Tibial nerve (tissue), 4 donors: ENCODE measurements at places on chromosomes 16 and 17.
A peak's percentile ranks its signal among the peaks of the same experiment; 100 is the strongest.

DNA sequence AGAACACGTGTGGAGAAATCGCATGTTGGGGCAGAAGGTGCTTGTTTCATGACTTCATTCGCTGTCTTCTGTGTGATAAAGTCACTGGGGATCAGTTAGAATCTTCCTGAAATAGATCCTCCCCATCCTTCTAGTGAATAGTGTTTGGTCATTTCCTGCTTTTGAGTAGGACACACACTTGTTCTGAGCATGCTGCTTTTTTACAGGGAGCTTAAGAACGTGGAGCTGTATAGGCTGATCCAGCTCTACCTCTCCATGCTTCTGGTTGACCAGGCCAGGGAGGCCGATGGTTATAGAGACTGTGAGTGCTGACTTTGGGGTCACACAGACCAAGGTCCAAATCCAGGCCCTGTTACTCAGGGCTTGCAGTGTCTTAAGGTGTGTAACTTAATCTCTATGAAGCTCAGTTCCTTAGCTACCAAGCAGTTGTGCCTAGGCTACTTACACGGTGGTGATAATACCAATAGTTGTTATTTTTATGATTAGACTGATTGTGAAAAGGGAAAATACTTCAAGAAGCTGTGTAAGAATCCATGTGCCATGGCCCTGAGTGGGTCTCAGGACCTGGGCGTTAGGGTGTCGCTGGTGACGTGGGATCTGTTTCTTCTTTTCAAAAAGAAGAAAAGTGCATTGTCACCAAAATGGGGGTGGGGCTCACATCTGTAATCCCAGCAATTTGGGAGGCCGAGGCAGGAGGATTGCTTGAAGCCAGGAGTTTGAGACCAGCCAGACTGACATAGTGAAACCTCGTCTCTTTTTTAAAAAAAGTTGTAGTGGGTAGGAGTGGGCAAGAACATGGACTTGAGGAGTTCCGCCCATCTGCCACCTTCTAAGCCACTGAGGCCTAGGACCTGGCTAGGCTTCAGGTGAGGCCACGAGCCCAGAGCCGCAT is 64.1 kb upstream of the LGALS9 start:
- no peak overlapping the region for H3K4me3 ChIP-seq
- H3K36me3 ChIP-seq, result no peaks in the 10 kb centered on the region
- H3K27me3 ChIP-seq, result no peaks in the 10 kb centered on the region

- no peak overlapping the region for H3K4me3 ChIP-seq
- H3K27ac ChIP-seq, result no peak overlapping the region
- no peak for DNase-seq
- H3K27me3 ChIP-seq, result no peaks in the 10 kb centered on the region
Measured at GRCh38 chr17:42334677-42335076, 46.4 kb downstream of the STAT5A start.

DNA sequence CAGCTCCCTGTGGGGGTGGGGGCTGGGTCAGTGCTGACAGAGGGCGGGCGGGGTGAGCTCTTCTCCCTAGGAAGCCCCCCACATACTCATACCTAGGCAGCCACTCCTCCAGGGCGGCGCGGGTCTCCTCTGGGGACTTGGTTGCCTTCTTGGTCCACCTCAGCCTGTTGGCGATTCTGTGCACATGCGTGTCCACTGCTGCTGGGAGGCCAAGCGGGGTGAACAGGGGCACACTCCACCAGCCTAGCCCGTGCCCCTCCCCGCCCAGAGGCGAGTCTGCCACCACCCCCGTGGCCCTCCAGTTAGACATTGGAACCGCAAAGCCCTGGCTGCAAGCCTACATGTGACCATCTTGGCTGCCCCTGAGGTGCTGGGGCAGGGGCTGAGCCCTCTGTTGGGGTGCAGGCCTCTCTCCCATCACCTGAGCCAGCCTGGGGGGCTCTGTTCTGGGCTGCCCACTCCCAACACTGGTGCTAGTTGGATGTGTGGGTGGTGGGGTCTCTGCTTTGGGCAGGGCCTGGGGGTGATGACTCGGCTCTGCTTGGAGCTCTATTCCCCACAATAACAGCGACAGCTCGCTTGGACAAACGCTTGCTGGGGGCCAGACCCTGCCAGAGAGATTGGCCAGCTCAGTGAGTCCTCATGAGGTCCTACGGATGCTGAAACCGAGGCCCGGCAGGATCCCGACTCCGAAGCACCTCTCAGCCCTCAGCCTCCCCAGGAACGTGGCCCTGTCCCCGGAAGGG is 7.4 kb downstream of the NTHL1 start:
- peaks cover 61% of the 10 kb centered on the region for H3K4me1 ChIP-seq
- peaks cover 27% of the 10 kb centered on the region for H3K36me3 ChIP-seq
- H3K4me3 ChIP-seq, result no peak overlapping the region
- H3K27ac ChIP-seq, result peak overlapping the region; percentile 86
- no peaks in the 10 kb centered on the region for H3K27me3 ChIP-seq

DNA sequence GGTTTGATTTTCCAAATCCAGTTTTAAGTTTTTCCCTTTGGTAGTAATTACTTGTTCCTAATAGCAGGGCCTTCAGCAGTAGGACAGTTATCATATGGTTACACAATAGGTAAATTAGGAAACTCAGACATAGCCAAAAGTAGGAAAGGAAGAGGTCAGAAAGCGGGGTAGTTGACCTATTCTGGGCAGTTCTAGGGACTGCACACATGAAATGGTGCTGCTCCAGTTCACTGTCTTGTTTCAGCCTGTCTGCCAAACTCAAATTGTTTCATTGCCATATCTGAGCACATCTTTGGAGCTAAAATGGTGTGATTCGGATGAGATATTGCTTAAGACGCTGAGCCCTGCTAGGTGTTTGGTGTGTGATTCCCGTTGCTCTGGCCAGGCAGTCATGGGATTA is 56.7 kb downstream of the TANGO6 start:
- H3K36me3 ChIP-seq, result peaks cover 38% of the 10 kb centered on the region
- H3K4me3 ChIP-seq, result no peak overlapping the region
- DNase-seq, result no peak
- no peak overlapping the region for H3K27ac ChIP-seq
- H3K4me1 ChIP-seq, result no peaks in the 10 kb centered on the region
- no peaks in the 10 kb centered on the region for H3K27me3 ChIP-seq

DNA sequence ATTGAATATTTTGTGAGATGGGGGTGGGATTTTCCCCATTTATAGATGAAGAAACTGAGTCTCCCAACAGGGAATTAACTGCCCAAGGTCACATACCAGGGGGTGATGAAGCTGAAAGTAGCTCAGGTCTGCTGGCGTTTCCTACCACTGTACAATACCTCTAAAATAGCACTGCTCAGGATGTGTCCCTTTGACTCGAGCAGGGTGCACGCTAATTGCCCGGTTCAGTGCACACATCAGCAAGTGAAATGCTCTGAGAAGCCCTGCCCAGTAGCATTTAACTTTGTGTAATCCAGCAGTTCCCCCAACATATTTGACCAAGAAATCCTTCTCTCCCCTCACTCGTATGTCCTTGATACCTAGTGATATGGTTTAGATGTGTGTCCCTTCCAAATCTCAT is 50.1 kb upstream of the DDX52 start:
- no peak overlapping the region for H3K27ac ChIP-seq
- no peak for DNase-seq
- no peaks in the 10 kb centered on the region for H3K36me3 ChIP-seq
- H3K4me3 ChIP-seq, result no peak overlapping the region
- H3K4me1 ChIP-seq, result no peaks in the 10 kb centered on the region

GRCh38 chr16:88911136-88911945 is 44.9 kb upstream of the PABPN1L start:
- H3K27ac ChIP-seq, result no peak overlapping the region
- peaks cover 32% of the 10 kb centered on the region for H3K27me3 ChIP-seq
- H3K4me3 ChIP-seq, result no peak overlapping the region
- H3K4me1 ChIP-seq, result peaks cover 6% of the 10 kb centered on the region
- no peak for DNase-seq
- H3K36me3 ChIP-seq, result no peaks in the 10 kb centered on the region

DNA sequence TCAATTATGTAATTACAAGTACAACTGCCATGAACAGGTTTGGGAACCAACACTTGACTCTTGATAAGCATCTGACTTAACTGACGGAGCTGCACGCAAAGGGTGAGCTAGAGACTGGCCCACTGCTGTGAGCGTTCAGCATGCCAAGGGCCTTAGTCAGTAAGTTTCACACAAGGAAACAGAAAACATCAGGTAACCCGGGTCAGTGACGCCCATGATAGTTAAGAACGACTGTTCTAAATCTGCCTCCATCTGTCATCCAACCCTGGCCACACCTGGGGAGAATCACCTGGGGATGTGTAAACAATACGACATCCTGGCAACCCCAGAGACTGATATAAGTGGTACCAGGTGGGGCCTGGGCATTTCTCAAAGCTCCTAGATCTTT is 12.3 kb downstream of the SMIM5 start:
- DNase-seq, result no peak
- no peaks in the 10 kb centered on the region for H3K4me1 ChIP-seq
- H3K27me3 ChIP-seq, result no peaks in the 10 kb centered on the region
- H3K27ac ChIP-seq, result peak overlapping the region; percentile 67

- no peaks in the 10 kb centered on the region for H3K36me3 ChIP-seq
- H3K27ac ChIP-seq, result peak overlapping the region; percentile 78
- peak overlapping the region; percentile 53 for H3K4me3 ChIP-seq
Measured at GRCh38 chr17:16407911-16408588, 7.3 kb upstream of the TRPV2 start.

- H3K4me1 ChIP-seq, result peaks cover 11% of the 10 kb centered on the region
- no peak overlapping the region for H3K27ac ChIP-seq
- no peaks in the 10 kb centered on the region for H3K36me3 ChIP-seq
- DNase-seq, result no peak
- H3K4me3 ChIP-seq, result no peak overlapping the region
Measured at GRCh38 chr16:65658787-65659220, 536.9 kb upstream of the CDH11 start.

GRCh38 chr17:72489272-72489641 is 368.4 kb downstream of the SOX9 start:
- no peaks in the 10 kb centered on the region for H3K36me3 ChIP-seq
- H3K27me3 ChIP-seq, result no peaks in the 10 kb centered on the region
- no peak for DNase-seq
- H3K4me3 ChIP-seq, result no peak overlapping the region

- no peaks in the 10 kb centered on the region for H3K36me3 ChIP-seq
- peak overlapping the region; percentile 94 for H3K27ac ChIP-seq
- peak overlapping the region; percentile 95 for H3K4me3 ChIP-seq
- DNase-seq, result no peak
- peaks cover 19% of the 10 kb centered on the region for H3K4me1 ChIP-seq
- H3K27me3 ChIP-seq, result no peaks in the 10 kb centered on the region
Measured at GRCh38 chr16:383326-384051, 1.7 kb upstream of the PGAP6 start.

- H3K4me3 ChIP-seq, result no peak overlapping the region
- H3K4me1 ChIP-seq, result no peaks in the 10 kb centered on the region
- no peaks in the 10 kb centered on the region for H3K27me3 ChIP-seq
- H3K27ac ChIP-seq, result no peak overlapping the region
Measured at GRCh38 chr16:81843683-81844082, 64.6 kb downstream of the PLCG2 start.
